ENCODE measurements at places on chromosomes 16 and 17. TPM values are rescaled to one million over a fixed set of nuclear protein-coding genes. Genes with fewer than 3 reads are reported as not detected.

Gene C1QTNF1
- 0.09 TPM for total RNA-seq

Gene VTN
- total RNA-seq = 2.3 TPM

Gene RAB40C
- 25.3 TPM for total RNA-seq

Gene KIF19
- not detected for total RNA-seq

Gene WSCD1
- total RNA-seq = not detected

Measured in K562 (cell line).